ENCODE measurements at places on chromosomes 7 and 10.

- no peak for DNase-seq
These were observed 12.1 kb downstream of the OPN1SW start for GRCh38 chr7:128763541-128763940.

DNA sequence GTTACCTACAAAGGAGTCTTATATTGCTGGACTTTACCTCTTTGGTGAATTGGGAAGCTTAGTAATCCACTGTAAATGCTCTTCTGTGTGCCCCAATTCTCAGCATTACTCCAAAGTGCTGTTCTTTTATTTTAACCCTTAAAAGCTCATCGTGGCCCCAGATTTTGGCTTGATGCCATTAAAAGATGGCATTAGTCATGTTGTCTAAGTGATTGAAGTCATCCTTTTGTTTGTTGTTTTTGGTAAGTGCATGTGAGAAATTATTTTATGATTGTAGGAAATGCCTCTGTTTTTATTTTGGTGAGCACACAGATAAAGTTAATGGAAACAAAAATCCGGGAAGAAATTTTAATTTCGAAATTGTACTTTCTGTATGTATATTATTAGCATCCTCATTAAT is 82.5 kb upstream of the GATA3 start:
- no peak for DNase-seq

GRCh38 chr10:59678884-59679301 is 30.8 kb downstream of the SLC16A9 start:
- no peak for DNase-seq

DNA sequence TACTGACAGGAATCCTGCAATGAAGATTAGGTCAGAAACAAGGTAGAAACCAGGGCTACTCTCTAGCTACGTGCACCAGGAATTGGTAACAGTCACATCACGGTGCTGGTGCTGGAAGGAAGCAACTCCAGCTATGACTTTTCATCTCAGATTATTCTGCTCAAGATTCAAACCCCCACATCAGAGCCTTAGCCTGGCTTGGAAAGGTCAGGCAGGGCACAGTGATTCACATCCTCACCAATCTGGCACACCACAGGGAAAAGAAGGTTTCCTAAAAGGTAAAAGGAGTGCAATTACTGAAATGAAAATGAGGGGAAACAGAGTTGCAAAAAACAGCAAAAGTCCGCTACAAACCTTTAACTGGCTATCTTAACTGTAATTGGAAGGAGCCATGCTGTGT is 240.2 kb upstream of the NPSR1 start:
- DNase-seq = no peak

DNA sequence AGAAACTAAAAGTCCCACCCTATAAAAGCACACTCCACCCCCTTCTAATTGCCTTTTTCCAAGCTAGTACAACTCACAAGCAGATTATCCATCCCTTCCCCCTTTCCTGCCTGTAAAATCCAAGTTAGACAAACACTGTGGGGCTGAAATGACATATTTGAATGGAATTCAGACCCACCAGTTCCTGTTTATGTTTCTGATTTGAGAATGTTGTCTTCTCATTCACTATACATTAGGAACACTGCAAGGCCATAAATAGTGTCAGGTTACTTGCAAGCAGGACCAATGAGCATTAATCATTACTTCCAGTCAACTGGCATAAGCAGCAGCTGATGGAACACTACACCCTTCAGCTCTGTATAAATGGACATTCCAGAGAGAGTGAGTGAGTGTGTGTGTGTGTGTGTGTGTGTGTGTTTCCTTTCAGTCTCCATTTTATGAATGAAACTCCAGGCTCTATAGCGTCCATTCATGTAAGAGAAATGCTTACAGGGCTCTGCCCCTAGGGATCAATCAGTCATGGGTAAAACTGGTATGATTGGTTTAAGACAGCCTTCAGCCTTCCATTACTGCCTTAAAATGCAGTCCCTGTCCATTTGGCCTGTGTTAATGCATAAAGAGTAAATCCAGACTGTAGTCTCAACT is 69.3 kb downstream of the ETV1 start:
- DNase-seq = peak; percentile 92

- no peak for DNase-seq
These were observed 34.6 kb downstream of the MALSU1 start for GRCh38 chr7:23333671-23334246.

DNA sequence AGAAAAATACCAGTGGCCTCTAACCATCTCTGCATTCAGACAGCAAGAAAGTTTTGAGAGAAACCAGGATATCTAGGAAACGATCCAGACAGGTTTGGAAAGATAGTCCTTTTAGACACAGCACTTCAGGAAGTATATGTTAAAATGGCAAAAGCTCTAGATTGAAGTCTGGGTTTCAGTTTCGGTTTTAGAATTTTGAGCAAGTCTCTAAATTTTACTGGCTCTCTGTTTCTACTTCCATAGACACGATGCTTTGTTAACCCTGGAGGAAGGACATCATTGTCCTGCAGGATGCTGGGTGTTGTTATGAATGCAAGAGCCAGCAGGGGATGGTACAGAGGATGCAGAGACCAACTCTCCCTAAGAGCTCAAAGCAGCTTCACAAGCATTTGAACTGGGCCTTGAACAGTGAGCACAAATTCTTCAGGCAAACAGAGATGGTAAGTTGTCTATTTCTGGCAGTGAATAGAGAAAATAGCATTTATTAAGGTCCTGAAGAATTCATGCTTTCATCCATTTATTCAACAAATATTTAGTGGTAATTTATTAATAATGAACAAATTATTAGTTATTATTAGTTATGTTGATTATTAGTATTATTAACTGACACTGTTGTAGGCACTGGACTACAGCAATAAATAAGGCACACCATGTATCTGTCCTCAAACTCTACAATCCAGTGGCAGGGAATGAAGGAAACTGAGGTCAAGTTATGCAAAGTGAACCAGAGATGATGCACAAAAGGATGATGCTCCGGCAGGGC is 152.7 kb upstream of the NRP1 start:
- no peak for DNase-seq

- DNase-seq = no peak
These were observed 39.6 kb downstream of the PDGFA start for GRCh38 chr7:479948-480499.

GRCh38 chr7:51455513-51455912 is 138.9 kb upstream of the COBL start:
- no peak for DNase-seq

All from NCI-H1417 treated with DMSO at 0.1 percent for 48 hours (cell line).